ENCODE measurements at places on chromosomes 13 and 19.

DNA sequence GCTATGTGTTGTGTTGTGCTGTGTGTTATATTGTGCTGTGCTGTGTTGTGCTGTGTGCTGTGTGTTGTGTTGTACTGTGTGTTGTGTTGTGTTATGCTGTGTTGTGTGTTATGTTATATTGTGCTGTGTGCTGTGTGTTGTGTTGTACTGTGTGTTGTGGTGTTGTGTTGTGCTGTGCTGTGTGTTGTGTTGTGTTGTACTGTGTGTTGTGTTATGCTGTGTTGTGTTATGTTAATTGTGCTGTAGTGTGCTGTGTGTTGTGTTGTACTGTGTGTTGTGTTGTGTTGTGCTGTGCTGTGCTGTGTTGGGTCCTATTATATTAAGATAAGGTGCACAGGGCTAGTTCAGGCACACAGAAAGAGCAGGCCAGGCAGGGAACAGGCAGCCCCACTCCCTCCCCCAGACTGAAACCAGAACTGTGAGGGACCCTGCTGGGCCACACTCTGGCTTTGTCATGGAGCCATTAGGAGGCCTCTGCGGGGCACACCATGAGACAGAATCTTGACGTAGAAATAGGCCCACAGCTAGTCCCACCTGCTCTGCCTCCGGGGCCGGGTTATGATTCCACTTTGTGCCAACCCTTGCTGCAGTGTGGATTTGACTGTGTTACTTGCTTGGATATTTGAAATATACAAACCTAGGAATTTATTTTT lies 12.1 kb downstream of the SOX1 start:
- no peak for DNase-seq

GRCh38 chr13:75494491-75494890 lies 12.5 kb upstream of the TBC1D4 start:
- no peak for DNase-seq

GRCh38 chr19:18610556-18611326 lies 1.9 kb upstream of the TMEM59L start:
- DNase-seq, result no peak

GRCh38 chr19:3683405-3684053 lies 16.7 kb downstream of the PIP5K1C start:
- peak; percentile 47 for DNase-seq

DNA sequence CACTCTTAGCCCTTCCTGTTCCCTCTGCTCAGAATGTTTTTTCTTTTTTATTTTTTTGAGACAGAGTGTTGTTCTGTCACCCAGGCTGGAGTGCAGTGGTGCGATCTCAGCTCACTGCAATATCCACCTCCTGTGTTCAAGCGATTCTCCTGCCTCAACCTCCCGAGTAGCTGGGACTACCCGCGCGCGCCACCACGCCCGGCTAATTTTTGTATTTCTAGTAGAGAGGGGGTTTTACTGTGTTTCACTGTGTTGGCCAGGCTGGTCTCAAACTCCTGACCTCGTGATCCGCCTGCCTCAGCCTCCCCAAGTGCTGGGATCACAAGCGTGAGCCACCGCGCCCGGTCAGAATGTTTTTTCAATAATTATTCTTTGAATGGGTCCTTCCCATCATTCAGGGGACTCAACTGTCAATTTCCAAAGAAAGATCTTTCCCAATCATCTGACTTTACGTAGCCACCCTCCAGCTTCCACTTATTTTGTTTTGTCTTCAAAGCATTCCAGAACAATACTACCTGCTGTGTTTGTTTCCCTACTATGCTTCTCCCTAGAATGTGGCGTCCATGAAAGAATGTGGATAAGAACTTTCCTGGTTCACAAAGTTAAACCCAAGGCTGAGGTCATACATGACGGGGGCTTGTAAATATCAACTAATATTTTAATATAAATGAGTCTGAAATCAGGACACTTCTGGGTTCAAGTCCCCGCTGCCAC lies 1.2 kb downstream of the NDUFA7 start:
- DNase-seq, result no peak

DNA sequence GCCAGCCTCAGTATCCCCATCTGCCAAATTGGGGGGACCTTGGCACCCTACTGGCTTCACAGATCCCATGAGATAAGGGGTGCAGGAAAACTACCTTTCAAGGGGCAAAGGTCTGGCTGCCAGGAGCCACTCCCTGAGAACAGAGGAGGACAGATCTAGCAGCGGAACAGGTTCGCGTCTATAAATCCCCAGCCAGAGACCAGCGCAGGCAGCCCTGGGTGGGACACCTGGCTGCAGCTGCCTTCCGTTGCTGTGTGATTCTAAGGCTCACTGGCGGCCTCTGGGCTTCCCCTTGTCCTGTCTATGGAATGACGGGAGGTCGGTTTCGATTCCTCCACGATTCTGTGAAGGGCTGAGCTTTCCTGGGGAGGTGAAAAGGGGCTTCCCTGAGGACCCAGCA lies 7.3 kb downstream of the RELB start:
- no peak for DNase-seq

GRCh38 chr13:52695856-52696255 lies 43.2 kb downstream of the SUGT1 start:
- DNase-seq, result peak; percentile 42

DNA sequence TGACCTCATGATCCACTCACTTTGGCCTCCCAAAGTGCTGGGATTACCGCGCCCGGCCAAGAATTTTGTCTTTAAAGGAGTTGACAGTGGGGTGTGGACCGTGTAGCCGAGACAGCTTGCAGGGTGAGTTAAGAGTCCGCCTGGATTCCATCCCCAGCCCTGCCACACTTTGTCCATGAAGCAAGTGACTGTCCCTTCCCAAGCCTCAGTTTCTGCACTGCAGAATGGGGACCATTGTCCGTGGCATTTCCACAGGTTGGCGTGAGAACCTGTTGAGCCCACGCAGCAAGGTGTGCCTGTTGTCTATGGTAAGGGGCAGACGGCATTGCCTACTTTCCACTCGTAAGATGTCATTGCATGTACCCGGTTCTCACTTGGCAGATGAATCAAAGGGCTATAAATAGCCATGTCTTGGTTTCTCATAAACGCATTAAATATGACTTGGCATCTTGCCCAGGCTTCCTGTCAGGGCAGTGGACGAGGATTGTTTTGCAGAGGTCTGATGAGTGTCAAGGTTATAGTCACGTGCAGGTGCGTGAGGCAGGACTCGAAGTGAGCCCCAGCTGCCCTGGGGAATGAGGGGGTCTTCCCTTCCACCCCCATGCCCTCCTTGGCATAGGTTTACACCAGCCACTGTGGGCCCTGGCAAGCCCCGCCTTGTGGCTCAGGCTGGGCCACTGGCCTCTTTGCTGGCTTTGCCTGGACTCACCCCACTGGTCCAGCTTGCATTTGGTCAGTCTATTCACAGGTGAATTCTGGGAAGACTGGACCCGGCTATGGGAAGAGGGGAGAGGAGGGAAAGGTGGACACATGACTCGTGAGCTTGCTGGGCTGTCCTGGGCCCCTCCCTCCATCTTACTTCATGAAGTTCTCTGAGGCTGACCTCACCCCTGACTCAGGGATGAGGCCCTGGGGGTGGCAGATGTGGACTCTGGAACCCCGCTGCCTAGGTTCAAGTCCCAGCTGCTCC lies 14.6 kb downstream of the FAM187B start:
- DNase-seq, result peak; percentile 96

- DNase-seq, result peak; percentile 59
Measured at GRCh38 chr13:52868190-52868589, 19.8 kb upstream of the PCDH8 start.

DNA sequence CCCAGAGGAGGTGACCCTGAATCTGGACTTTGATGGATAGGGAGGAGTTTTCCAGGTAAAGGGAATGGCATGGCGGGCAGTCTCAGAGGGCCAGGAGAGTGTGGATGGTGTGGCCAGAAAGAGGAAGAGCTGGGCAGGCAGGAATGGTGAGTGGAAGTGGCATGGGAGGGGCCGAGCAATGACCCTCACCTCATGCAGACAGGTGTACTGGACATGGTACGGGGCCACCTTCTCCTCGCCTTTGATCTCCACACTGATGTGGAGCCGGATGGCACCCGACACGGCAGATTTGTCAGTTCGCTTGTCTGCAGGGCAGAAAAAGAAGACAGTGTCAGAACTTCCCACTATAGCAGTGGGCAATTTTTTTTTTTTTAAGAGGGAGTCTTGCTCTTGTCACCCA lies 45.5 kb downstream of the UNC13A start:
- DNase-seq, result no peak

GRCh38 chr19:29683009-29683408 lies 17.7 kb downstream of the PLEKHF1 start:
- DNase-seq, result peak; percentile 64

GRCh38 chr13:80113714-80114454 lies 227.0 kb downstream of the SPRY2 start:
- DNase-seq, result no peak

DNA sequence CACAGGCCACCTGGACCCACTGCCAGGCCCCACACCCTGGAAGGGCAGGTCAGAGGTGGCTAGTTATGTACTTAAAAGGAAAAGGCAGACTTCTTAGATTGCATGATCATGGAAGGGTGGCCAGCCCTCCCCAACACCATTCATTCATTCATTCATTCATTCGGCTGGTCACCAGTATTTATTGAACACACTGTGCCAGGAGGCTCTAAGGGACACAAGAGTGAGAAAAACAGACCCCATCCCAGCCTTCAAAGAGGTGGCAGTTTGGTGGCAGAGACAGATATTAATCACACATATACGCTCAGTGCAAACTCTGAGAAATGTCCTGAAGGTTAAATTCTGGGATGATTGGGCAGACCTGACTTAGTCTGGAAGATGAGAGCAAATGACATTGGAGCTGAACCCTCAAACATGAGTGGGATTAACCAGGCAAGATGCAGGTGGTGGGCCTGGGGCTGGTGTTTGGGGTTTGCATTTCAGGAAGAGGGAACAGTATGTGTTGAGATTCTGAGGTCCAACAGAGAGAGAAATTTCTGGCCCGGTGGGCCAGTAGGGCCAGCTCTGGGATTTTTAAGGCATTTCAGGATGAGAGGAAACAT lies 147.5 kb downstream of the ZNF536 start:
- DNase-seq, result no peak

DNA sequence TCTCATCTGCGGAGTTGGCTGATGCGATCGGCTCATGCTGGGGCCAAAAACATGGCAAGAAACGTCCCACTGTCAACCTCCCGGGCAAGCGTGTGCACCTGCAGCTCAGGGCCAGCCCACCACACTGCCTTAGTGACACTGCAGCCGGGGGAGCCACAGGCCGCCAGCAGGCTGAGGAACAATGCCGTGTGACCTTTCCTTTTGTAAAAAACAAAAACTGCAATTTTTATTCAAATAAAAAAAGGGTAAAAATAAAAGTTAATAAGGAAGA lies 18.8 kb upstream of the TMEM255B start:
- no peak for DNase-seq

DNA sequence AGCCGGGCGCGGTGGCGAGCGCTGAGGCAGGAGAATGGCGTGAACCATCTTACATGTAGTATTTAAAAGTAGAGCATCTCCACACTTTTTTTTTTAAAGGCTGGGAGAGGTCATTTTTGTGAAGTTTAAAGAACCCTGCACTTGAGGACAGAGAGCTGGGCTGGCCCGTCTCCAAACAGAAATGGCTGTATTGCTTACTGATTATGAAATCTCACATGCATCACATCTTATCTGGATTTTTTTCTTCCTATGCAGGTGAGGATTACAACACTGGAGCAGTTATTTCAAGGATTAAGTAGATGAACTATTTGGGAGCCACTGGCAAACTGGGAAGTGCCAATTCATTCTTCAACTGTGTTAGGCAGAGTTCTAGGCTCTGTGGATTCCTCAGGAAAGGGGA lies 59.5 kb downstream of the TEX26 start:
- DNase-seq, result no peak

Measured in GM12865 (cell line).